ENCODE measurements at places on chromosomes 6 and 20.

GRCh38 chr6:161370880-161371279 is 97.0 kb upstream of the AGPAT4 start:
- DNase-seq = peak; percentile 23

DNA sequence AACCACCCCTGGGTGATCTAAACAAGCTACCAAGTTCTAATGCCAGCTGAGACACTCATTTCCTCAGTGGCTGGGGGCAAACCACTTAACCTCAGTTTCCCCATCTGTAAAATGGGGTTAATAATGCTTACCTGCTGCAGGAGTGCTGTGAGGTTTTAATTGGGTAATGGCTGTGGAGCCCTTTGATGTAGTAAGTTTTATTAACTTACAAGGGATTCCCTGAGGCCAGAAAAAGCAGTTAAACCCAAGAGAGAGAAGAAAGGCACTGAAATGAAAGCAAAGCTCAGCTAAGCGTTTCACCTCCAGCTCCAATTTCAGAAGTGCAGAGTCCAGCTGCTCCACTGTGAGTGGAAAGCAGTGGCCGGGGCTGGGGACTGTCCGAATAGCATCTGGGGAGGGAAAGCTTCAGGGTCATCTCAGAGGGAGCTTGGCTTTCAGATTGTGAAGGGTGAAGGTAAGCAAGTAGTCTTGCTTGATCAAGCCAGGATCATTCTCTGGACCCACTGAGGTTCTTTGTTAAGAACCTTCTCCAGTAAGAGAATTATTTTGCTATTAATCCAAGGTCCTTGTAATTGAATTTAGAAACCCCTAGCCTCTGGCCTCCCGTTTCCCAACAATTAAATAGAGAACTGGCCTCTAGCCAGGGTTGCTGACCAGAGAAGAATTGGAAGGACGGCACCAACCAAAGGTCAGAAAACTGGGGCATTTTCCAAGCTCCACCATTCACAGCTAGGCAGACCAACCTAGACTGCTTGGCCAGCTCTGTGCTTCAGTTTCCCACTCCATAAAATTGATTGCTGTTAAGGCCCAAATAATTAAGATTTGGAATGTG is 20.9 kb upstream of the TCP11 start:
- DNase-seq = no peak

- DNase-seq = no peak
Observed at GRCh38 chr6:111406200-111406721, 76.8 kb downstream of the REV3L start.

DNA sequence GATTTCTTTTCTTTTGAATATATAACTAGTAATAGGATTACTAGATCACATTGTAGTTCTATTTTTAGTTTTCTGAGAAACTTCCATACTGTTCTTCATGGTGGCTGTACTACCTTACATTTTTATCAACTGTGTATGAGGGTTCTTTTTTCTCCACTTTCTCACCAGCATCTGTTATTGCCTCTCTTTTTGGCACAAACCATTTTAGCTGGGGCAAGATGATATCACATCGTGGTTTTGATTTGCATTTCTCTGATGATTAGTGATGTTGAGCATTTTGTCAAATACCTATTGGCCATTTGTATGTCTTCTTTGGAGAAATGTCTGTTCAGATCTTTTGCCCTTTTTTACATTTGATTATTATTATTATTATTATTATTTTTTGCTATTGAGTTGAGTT is 86.1 kb upstream of the TCF21 start:
- DNase-seq = no peak

DNA sequence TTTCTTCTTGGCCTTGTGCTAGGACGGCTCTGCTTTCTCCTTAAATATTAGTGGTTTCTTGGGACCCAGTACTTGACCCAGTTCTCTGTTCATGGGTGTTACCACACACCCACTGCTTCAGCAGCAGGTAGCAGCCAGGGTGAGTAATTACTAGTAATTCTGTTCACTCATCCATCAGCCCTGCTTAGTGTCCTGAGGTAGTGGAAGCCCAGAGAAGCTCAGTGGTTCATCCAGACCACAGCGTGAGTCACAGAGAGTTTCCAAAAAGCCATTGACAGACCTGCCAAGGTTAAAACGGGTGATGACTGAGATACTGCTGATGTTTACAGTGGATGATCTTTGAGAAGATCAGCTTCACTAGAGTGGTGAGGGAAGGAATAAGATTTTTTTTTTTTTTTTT is 51.7 kb upstream of the HINT3 start:
- no peak for DNase-seq

DNA sequence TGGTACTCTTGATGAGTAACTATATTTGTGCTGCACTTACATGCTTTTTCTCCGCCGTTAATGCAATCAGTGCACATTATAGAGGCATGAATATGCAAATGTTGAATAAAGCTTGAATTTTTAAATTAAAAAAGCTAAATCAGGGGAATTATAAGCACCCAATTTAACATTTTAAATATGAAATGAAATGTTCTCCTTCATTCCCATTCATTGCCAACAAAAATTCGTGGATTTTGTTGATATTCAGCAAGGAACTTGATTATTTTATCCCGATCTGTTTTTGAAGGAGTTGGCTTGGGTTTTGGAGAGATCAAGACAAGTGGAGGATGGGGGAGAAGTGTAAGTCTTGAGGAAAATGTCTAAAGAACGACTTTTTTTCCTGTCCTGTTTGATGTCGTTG is 318.7 kb upstream of the SOX4 start:
- DNase-seq = no peak

GRCh38 chr6:38604700-38605099 is 35.0 kb downstream of the BTBD9 start:
- no peak for DNase-seq

GRCh38 chr20:53937339-53937741 is 133.1 kb downstream of the BCAS1 start:
- no peak for DNase-seq

DNA sequence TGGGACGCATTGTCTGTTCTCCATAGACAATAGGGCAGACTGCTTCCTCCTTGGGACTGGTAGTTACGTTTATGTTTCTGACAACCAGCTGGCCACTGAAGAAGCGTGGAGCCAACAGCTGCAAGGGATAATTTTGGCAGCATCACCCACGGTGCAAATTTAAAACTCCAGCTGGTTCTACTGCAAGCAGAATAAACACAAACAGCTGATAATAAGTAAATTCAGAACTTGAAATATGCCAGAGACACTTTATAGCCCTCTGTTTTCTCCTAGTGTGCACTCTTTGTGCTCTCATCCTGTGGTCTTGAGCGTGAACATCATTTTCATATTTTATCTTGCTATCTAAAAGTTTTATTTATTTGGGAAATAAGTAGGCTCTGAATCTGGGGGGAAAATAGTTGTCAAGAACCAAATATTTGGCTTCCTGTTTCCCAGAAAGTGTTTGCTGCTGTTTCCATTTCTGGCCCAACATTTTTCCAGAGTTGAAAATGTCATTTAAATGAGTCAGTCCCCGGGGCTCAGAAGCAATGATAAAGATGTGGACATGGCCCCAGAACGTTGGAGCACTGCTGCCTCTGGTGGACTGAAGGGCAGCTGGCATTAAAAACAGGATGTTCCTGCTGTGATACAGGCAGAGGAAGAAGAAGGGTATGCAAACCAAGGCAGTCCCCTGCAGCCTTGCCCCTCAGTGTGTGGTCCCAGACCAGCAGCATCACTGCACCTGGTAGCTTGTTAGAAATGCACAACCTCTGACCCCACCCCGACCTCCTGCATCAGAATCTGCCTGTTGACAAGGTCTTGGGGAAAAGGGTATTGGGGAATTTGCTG is 12.5 kb upstream of the THBD start:
- no peak for DNase-seq

- DNase-seq = no peak
Observed at GRCh38 chr6:10323018-10323417, 91.9 kb downstream of the TFAP2A start.

DNA sequence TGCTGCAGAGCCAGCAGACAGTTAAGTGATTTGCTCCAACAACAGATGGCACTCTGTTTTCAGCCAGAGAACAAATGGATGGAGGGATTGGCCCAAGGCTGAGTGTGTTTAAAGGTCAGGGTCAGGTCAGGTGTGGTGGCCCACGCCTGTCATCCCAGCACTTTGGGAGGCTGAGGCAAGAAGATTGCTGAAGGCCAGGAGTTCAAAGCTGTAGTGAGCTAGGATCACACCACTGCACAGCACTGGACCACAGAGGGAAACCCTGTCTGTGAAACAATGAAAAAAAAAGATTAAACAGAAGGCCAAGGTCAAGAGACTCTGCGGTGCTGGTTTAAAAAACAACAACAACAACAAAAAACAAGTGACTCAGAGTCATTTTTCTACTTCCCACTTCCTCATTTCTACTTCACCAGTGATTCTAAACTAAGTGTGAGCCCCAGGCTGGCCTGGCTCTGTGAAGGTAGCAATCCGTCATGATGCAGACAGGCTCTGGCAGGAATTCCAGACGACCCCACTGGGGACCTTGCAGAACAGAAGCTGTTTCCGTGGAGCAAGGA is 42.5 kb upstream of the ARMC2 start:
- no peak for DNase-seq
